Natural killer cell treated with Interleukin-12 subunit alpha and Interleukin-12 subunit beta and Interleukin-15 and Interleukin-18, amount 100 ng/mL, for 72 hours (primary cell): ENCODE measurements at places on chromosomes 1 and 21. TPM values are rescaled to one million over a fixed set of nuclear protein-coding genes. Genes with fewer than 3 reads are reported as not detected.

DNA sequence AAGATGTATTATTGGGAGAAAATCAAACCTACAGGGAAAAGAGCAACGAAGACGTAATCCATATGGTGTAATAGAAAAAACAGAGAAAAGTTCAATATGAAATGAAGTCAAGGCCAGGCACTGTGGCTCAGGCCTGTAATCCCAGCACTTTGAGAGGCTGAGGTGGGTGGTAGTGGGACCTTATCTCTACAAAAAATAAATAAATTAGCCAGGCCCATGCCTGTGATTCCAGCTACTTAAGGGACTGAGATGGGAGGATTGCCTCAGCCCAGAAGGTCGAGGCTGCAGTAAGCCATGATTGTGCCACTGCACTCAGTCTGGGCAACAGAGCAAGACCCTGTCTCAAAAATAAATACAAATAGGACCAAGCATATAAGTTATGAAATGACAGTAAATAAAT lies 11.4 kb downstream of the DESI2 start:
- DNase-seq: no peak

DNA sequence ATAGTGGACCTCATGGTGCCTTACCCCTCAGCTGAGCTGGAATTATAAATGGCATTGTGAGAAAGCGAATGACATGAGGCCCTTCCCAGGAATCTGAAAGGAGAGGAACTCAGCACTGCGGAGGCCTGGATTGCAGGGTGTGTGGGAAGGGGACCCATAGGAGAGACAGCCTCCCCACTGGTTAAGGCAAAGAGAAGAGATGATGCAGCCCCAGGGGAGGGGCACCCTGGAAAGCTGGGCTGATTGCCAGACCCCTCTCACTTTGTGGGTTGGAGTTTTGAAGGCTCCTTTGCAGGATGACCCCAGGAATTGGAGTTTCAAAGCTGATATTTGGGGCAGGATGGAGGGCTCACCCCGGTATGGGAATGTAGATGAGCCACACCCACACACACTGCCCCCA lies 2.0 kb downstream of the NPPB start:
- DNase-seq: no peak

DNA sequence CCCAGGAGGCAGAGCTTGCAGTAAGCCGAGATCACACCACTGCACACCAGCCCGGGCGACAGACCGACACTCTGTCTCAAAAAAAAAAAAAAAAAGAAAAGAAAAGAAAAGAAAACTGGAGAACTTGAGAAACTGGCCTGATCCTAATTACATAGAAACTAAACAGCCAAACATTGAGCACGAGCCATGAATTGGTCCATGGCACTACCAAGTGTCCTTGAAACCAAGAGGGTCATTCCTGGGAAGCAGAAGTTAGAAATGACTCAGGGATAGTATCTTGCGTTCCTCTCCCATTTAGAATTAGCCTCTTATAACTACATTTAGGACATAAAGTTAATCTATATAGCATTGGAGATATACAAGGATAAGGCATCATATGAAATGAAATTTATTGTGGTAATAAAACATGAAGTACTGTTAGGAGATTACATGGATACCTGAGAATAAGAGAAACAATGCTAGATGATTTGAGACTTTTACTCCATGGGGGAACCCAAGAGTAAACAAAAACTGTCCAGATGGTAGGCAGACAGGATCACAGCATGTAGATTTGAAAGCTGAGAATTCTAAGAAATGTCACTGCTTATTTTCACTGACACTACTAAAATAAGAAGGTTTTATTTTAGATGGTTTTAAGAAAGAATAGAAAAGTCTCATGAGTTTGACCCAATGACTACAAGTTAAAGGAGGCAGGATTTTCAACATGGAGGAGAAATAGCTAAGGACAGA lies 39.5 kb upstream of the CPLANE2 start:
- no peak for DNase-seq

Gene CHI3L1
- total RNA-seq: 1.6 TPM

DNA sequence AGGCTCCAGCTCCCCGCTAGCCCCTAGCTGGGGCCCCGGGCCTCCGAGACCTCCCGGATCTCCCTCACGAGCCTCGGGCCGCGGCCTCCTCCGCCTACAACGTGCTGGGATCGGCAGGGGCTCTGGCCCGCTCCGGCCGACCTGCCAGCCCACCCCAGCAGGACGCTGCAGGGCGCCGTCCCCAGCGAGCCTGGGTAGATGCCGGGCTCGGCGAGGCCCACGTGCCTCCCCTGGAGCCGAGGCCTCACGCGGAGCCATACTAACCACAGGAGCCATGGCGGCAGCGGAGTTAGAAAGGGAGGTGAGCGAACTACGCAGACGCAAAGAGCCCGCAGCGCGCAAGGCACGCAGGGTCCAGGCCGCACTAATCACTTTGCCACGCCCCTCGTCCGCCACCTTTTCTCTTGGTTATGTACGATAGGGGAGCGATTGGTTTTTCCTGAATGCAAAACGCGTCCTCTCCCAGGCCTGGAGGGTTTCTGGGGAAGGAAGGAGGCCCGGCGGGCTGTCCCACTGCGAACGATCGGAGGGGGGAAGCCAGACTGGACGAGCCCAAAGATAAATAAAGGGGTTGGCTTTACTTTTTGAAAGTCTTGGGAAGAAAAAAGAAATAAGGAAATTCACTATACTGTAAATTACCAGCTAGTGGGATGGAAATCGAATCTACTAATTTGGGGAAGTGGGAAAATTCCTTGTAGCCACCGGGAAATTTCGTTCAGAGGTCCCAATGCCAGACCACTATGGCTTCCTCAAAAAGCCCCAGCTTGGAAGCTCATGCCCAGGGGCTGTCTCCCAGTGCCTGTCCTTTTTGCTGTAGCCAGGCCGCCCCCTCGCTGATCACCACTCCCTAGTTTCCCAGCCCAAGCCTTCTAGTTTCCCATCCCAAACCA lies at the start of gene RPL22:
TSS of gene RPL22 (minus strand) at position 298 of the 890 bp plus-strand sequence. CDS start at position 276, 22 bp downstream.
- DNase-seq: peak; percentile 98

GRCh38 chr21:38386967-38387366 lies 111.3 kb downstream of the ERG start:
- no peak for DNase-seq

GRCh38 chr1:230130172-230130944 lies 63.3 kb downstream of the GALNT2 start:
- DNase-seq: no peak

DNA sequence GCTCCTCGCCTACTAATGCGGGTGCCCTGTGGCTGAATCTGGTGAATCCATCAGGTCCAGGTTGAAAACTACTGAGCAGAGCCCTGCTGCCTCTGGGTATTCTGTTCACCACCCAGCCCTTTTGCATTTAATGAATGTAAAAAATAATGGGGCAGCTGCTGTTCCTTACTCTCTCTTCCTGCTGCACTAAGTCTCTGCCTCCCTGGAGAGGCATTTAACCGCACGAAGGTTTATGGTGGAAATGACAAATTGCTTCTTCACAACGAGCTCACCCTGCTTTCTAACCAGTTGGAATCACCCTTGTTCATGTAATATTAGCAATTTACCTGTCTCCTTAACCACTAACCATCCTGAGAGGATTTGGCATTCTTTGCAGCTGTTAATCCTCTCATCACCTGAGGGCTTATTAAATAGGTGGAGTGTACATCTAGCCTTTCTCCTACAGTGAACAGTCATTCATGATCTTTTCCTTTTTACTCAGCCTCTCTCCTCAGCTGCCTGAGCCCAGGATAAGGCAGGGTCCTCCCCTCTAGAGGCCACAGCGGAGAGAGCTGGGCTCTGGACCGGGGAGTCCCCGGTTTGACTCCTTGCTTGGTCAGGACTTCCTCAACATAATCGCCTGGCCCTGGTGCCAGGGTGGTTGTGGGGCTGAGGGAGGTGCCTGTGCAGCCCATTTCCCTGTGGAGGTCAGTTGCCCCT lies 97.6 kb downstream of the NOS1AP start:
- DNase-seq: no peak

Gene TNNT2
- total RNA-seq: not detected

GRCh38 chr1:10665930-10666850 lies 130.3 kb downstream of the CASZ1 start:
- DNase-seq: no peak

Gene FABP3
- not detected for total RNA-seq

Gene IL20
- not detected for total RNA-seq

DNA sequence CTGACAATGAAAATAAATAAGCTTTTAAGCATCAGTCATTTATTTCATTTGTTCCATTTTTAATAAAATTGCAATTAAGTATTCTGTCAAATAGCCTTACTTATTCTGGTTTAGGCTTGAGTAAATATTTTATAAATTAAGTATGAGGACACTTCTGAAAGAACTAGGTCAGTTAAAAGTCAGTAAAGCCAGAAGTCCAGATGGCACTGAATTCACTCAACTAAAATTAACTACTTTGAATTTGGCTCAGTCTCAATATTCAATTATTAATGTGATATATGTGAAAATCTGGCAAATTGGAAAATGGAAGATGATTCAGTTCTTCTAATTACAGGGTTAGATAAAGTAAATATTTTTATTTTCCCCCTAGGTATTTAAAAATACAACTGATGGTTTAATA lies 174.2 kb downstream of the BRINP3 start:
- DNase-seq: no peak

GRCh38 chr1:42941640-42942330 lies 16.9 kb downstream of the SLC2A1 start:
- DNase-seq: no peak

- no peak for DNase-seq
Measured at GRCh38 chr1:29506678-29507225, 270.4 kb downstream of the PTPRU start.

Gene MNDA
- not detected for total RNA-seq

- DNase-seq: no peak
Measured at GRCh38 chr1:28895896-28896608, 18.3 kb upstream of the EPB41 start.

Gene UMODL1
- total RNA-seq: not detected

- no peak for DNase-seq
Measured at GRCh38 chr1:226314055-226314454, 5.1 kb upstream of the LIN9 start.

Gene KIF21B
- total RNA-seq: 71.1 TPM

Gene PAX7
- total RNA-seq: not detected

GRCh38 chr21:31670070-31670469 lies 10.6 kb downstream of the SOD1 start:
- no peak for DNase-seq

Gene FALEC
- not detected for total RNA-seq

GRCh38 chr1:245091818-245092637 lies 62.8 kb upstream of the KIF26B start:
- no peak for DNase-seq

DNA sequence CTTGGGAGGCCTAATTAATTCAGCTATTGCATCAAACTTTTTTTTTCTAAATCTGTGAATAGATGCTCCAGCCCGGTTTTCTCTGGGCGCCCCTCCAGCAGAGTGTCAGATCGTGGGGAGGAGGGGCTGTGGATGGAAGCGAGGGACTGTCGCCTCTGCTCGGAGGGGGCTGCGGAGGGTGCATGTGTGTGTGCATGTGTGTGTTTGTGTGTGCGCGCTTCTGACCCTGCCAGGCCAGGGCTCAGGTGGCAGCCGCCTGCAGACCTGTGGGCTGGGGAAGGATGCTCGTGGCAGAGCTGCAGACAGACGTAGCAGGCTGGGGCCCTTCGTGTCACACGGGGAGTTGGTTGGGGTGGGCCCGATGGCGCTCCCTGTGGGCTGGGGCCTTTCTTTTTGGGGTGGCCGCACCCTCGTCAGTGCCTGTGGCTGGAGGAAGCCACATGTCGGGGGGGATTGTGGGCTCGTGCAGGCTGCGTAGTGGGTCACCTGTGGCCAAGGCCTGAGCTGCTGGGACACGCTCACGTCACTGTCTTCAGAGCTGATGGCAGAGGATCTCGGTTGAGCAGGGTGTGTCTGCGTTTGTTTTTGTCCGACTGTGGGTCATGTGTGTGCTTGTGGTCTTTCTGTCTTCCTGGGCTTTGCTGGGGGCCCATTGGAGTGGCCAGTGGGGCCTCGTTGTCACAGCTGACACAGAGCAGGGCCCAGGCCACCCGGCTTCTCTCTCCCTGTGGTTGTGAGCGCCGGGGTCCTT lies 2.8 kb downstream of the SKI start:
- DNase-seq: no peak

Gene PTAFR
- total RNA-seq: 2.0 TPM

DNA sequence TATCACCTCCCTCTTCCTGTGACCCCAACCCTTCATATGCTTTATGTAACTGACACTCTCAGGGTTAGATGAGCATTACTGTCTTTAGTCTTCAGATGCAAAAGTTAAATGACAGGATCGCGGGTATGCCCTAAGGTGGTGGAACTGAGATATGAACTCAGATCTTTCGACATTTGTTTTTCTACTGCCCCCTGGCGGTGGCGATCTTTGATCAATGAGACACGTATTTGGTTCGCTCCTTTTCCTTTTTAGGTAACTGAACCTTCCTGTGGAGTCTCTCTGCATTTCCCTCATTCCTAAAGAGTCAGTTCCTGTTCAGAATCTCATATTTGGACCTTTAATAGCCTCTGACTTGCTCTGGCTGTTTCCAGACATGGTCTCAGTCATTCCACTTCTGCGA lies 47.8 kb upstream of the ZP4 start:
- no peak for DNase-seq

Gene ENAH
- not detected for total RNA-seq

GRCh38 chr1:221310180-221310579 lies 430.9 kb downstream of the HLX start:
- DNase-seq: no peak

DNA sequence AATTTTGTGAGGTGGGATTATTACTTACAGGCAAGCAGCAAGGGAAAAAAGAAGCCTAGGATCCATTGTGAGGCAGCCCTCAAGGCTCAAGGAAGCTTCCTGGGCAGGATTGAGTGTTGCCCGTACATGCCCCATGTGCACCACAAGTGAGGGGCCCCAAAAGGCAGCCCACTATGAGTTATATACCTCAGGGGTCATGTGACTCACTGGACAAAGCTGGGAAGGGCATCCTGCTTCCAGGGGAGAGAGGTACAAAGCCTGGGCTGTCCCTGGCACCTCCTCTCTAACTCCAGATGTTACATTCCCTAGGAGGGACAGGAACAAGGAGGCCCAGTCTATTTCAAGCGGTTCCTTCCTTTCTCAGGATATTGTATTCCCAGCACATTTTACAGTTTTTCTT lies 34.0 kb upstream of the CD1D start:
- DNase-seq: no peak

DNA sequence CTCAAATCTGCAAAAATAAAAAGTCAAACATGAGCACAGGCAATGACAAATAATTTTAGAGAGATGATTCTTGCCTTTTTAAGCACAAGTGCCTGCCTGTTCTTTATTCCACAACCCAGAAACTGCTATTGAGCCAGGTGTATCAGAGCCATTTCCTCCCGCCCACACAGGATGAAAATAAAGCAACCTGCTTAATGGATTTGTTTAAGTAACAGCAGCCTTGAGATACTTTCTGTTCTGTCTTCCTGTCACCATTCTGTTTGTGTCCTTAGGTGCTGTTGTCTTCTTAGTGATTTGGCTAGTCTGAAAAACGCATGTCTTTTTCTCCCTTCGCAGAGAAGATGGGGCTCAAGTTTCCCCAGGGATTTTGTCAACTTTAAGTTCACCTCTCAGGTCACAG lies 11.4 kb downstream of the RPE65 start:
- DNase-seq: no peak

GRCh38 chr1:27365372-27366112 lies 1.2 kb downstream of the MAP3K6 start:
- peak; percentile 84 for DNase-seq
